Natural killer cell (primary cell): ENCODE measurements at places on chromosomes 2 and 18.

DNA sequence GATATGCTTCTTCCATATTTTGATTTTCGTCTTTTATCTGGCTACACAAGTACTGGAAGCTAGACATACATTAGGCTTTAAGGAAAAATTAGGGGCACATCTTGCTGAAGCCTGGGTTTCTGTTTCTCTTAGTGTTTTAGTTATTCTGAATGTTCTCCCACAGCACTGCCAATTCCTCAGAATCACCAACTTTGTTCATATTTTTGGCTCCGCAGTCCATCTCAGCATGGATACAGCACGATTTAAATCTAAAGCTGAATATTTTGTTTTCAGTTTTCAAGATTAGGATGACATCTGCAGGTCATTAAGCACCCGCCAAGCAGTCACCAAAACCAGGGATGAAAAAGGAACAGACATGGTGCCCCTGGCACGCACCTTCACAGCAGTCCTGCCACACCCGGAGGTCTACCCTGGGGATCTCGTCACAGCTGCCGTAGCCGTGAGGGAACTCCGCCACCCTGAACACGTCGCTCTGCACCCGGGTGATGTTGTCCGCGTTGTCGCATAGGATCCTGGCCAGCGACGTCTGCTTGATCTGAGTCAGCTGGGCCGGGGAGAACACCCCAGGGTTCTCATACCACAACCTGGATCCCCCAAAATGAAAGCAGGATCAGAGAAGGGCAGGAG is 101.2 kb downstream of the PXDN start:
- no peak for DNase-seq

DNA sequence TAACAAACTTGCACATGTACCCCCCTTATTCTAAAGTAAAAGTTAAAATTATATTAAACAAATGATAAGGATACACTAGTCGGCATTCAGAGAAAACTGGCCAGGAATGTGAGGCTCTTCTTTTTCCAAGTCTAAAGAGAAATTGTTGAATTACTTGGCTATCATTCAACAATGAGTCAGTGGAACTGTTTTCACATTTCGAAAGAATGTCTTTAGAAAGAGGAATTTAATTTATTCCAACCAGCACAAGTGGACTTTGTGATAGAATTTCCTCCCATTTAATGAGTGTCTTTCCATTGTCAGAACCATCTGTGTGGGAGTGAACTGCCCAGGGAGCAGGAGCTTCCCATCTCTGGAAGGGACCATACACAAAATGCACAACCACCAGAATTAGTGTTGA is 792.2 kb downstream of the EPHA4 start:
- no peak for DNase-seq

DNA sequence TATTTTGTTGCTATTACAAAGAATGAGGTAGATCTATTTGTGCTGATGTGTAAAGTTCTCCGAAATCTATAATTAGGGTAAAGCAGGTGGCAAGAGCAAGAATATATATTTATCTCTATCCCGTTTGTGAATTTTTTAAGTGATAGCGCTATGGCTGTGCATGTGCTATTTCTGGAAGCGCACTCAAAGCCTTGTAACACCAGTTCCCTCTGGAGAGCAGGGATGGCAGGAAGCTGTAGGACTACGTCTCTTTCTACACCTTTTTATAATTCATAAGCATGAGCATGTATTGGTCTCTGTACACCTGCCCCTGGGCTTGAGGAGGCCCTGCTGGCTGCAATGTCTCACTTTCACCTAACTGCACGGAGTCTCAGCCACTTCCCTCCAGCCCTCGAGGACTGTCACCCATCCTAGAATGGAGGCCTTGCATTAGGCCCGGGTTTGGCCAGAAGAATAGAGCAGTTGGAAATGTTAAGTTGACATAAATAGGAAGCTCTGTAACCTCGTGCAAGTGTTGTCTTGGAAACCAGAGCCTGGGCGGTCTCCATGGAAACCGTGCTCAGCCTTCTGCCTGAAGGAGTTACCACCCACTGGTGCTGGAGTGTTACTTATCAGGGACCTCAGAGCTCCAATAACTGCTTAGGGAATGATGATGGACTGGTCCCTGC is 20.9 kb downstream of the ITM2C start:
- peak; percentile 31 for DNase-seq

DNA sequence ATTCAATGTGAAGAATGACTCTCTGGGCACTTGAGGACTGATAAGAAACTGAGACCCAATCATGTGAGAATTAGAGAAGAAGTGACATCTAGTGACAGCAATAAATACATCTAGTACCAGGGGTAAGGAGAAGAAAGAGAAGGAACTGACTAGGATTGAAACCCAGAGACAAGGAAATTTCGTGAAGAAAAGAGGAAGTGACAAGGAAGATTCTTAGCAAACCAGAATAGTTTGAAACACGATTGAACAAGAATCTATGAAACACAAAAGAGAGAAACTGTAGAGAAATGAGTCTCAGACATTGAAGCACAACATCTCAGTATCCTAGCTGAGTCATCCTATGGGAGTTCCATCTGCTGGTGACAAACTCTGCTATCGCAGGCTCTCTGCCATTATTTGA is 571.9 kb upstream of the PKDCC start:
- DNase-seq = no peak

DNA sequence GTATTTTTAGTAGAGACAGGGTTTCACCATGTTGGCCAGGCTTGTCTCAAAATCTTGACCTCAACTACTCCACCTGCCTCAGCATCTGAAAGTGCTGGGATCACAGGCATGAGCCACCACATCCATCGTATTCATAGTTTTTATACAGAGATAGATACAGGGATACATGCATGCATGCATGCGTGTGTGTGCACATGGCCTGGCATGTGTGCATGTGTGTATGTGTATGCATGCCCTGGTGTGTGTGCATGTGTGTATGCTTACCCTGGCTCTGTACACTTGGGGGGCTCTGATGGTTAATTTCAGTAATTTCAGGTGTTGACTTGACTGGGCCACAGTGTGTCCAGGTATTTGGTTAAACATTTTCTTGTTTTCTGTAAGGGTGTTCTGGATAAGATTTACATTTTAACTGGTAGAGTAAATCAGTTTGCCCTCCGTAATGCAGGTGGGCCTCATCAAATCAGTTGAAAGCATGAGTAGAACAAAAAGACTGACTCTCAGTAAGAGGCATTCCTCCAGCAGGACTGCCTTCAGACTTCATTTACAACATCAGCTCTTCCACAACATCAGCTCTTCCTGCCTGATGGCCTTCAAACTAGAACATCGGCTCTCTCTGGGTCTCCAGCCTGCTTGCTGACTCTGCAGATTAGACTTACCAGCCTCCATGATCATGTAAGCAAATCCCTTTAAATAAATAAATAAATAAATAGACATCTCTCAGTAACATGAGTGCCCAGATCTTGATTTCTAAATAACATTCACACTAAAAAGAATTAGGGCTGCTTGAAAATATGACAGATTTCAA is 30.8 kb downstream of the SESTD1 start:
- no peak for DNase-seq

- no peak for DNase-seq
Measured at GRCh38 chr2:168328421-168328820, 81.0 kb upstream of the STK39 start.

DNA sequence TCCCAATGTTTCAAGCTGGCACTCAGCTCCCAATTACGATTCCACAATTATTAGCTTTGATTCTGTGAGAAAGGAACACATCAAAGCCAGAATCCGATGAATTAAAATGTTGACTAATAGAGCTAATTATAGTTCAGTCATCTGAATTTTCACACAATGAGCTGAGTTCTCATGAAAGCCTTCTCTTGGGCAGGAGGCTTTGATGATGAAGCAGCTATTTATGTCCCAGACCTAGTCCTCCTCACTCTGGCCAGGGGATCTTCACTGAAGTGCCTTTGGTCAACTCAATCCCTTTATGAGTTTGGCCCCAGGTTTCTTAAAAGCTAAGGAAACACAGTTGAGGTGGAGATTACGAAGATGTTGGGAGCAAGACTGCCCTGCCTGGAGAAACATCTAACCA is 74.7 kb upstream of the PPM1B start:
- DNase-seq = no peak

DNA sequence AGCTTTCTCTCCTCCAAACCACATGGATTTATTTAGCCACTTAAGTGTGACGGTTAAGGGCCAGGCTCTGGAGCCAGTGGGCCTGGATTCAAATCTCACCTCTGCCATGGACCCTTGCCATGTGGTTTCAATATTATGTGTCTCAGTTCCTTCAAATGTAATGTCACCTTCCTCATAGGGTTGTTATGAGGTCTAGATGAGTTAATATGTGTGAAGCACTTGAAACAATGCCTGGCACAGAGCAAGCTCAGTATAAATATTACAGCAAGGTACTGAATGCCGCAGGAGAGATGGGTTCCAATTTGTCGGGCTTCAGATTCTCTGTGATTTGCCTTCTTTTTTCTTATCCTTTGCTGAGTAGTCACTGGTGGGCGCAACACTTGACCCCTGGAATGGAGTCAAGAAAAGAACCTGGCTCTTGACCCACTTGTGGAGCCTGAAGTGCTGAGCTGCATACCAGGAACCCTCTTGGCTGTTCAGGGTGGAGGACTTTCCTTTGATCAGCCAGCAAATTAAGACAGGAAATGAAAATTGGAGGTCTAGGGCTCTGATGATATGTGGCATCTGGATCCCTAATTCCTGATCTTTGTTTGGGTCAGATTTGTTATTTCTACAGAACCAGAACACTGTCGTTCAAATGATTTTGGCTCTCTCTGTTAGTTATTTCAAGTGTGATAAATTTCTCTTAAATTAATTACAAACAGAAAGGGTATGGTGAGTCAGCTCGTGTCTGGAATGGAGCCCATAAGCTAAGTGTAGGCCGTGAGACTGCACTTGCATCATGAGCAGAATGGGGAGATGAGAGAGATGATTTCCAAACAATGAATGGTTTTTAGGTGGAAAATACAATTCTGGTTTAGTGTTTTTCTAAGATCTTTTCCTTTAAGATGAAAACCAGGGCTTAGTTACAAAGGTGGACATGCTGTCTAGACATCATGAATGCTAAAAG is 293.0 kb downstream of the KCNS3 start:
- DNase-seq = no peak

- no peak for DNase-seq
Measured at GRCh38 chr2:233000886-233001750, 11.9 kb downstream of the NGEF start.

GRCh38 chr2:203971251-203971650 is 34.7 kb downstream of the ICOS start:
- no peak for DNase-seq

GRCh38 chr2:127176371-127177311 is 43.5 kb downstream of the CYP27C1 start:
- DNase-seq = no peak

- DNase-seq = peak; percentile 84
Measured at GRCh38 chr2:204108330-204108751, 171.8 kb downstream of the ICOS start.

GRCh38 chr2:188199716-188200128 is 92.0 kb upstream of the GULP1 start:
- no peak for DNase-seq

DNA sequence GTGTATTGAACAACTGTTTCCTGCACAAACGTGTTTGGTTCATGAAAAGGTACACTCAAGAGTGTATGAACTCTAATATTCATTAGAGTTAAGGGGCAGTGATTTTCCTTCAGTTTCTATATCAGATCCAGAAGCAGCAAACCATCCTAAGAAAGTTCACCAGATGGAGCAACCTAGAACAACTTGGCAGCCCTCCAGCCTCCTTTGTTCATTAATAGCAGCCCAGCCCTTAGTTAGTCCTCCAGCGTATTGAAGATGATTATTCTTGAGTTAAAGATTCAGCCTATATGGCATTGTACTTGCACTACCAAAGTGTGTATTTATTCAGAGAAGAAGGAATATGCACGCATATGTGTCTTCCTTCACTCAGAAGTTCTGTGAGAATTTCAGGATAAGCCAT is 365.5 kb downstream of the SETBP1 start:
- DNase-seq = no peak

DNA sequence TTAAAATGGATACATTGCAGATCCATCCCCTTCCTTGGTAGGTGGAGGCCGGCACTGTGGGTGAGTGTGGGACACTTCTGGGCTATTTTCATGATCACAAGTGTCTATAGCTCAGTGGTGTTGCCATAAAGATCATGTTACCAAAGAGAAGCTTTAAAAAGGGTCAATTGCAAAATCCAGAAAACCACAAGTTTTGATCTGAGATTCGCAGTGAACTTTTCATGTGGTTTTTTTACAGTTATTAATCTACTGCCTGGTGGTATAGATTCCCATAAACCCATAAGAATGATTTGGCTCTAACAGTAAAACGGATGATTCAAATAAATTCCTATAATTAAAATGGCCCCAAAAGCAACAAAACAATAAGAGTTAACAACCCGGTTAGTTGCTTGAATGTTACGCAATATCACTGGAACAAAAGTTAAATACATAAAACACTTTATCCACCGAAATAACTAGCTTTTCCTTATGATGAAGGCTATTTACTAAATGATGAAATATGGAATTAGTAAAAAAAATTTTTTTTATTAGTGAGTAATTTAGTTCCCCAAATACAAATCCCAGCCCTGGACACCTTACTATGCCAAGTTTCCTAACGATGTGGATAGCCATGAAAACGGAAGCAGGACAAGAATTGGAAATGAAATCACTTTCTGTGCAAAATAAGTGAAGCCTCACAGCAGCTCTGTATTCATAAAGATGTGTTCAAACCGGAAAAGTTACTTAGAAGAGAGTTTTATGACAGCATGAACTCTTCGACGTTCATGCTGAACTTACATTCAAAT is 95.6 kb upstream of the THOC1 start:
- DNase-seq = no peak

- no peak for DNase-seq
Measured at GRCh38 chr2:38462121-38462661, 85.1 kb upstream of the ATL2 start.

GRCh38 chr2:95384854-95385569 is 17.5 kb upstream of the FAHD2A start:
- no peak for DNase-seq

DNA sequence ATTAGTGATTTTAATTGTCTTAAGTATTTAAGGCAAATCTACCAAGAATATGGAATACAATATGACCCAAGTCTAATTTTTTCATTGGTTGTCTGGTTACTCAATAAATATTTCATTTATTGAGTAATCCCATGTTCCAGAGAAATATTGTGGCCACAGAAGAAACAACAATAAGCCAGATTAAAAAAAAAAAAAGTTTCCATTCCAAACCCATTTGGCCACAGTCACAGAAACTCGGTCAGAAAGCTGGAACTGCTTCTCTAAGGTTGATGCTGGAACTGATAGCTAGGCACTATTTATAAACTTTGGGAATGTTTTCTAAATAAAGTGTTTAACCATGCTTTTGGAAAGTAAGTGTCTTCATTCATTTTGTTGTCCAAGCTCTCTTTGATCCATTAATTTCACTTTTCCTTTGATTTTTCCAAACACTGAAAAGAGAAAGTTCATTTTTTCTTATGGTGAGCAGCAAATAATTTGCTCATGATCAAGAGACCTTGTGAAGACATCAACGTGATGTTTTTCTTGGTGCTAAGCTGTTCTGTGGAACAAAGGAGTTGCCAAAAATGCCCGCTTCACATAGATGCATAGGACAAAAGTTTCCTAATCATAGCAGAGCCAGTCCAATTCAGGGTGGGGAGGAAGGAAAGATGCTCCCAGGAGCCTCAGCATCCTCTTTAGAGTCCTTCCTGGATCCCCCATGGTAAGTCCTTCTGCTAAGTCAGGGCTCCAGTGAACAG is 72.1 kb upstream of the CCBE1 start:
- DNase-seq = no peak

GRCh38 chr2:8659092-8659734 is 22.6 kb upstream of the ID2 start:
- no peak for DNase-seq
